NCI-H526 treated with DMSO at 0.1 percent for 48 hours (cell line): ENCODE measurements at places on chromosomes 6 and 20.

DNA sequence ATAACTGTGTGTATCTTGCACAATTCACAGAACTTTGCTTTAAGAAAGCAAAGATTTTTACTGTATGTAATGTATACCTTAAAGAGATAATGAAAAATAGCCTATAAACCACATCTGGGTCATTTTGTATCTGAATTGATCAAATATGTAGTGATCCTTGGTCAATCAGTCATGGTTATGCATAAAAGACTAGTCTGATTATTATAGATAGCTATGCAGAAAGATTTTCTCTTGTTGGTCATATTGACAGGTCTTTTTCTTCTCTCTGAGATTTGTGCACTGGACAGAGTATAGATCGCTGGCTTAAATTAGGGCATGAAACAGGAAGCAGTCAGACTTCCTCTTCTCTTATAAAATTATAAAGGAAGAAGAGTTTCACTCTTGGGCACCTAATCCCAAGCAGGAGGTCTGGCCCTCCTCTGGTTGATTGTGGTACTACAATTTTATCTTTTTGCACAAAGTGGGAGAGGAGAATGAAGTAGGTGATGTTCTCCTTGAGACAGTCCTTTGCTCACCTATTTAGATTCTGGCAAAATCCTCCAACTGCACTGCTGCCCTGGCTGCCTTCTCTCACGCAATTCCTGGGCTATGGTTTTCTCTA, 380.9 kb upstream of the RGS17 start:
- no peak for DNase-seq

DNA sequence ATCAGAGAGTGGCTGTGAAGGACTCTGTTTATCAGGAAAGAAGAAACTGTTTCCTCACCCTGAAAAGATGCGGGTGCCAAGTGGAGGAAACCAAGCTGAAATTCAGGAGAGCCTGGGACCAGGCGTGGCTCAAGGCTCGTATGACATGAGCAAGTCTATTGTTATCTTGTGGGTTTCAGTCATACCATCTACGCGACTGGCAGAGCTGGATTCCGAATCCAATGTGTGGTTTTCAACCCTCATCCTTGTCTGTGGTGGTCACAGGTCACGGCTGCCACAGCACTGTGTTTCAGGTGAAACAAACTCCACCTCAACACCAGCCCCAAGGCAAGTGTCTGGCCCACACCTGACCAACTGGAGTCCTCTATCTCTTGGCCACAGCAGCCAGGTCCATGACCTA, 9.1 kb downstream of the MC3R start:
- DNase-seq = no peak

DNA sequence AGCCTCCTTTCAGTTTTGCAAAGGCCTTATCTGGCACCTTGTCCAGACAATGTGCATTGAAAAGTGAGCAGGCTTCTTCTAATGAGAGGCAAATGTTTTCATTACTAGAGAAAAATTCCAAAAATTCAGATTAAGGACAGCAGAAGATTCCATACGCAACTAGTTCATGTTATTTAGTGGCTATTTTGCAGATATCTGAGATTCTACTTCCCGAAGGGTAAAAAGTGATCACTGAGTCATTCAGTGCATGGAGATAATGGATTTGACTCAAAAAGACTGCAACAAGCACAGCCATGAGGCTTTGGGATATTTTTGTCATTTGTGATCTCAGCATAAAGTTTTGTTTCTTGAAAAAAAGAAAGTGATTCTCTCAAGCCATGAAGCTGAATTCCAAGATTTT, 29.9 kb downstream of the METTL24 start:
- no peak for DNase-seq

GRCh38 chr20:14609328-14610221, 272.2 kb upstream of the FLRT3 start:
- DNase-seq = no peak

DNA sequence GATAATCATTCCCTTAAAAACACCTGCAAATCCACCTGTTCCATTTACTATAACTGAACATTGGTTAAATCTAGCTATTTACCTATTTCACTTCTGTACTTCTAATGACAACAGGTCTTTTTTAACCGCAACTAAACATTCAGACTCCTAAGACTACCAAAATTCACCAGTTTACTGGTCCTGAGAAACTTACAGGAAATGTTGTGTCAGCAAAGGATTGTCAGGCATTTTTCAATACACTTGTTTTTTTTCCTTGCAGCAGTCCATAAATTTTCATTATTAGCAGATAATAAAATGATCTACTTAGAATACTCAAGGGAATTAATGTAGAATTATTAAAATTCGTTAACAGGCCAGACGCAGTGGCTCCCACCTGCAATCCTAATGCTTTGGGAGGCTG, 5.3 kb downstream of the ZUP1 start:
- DNase-seq = no peak

GRCh38 chr6:75472885-75473284, 20.7 kb downstream of the FILIP1 start:
- no peak for DNase-seq

GRCh38 chr6:135880066-135880972, 28.8 kb downstream of the PDE7B start:
- no peak for DNase-seq

DNA sequence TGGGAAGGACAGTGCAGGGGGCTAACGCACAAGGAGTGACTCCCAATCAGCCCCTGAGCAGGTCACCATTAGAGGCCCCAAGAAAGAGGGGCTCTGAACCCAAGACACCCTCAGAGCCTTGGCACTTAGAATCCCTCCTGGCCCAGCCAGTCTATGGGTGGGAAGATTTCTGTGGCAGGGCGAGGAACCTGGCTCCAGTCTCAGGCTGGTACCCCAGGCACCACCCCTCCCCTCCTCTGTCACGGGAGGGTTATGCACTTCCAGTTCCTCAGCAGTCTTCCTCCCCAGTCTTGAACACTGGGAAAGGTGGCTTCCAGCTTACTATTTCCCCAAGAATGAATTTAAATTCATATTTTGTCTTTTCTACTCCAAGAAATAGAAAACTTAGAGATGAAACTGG, 27.6 kb upstream of the SSTR4 start:
- no peak for DNase-seq

GRCh38 chr6:148985499-148985898, 238.7 kb downstream of the UST start:
- no peak for DNase-seq

- DNase-seq = no peak
Measured at GRCh38 chr6:135833771-135834170, 17.7 kb upstream of the PDE7B start.

GRCh38 chr6:84035484-84035883, 1.9 kb downstream of the MRAP2 start:
- no peak for DNase-seq

DNA sequence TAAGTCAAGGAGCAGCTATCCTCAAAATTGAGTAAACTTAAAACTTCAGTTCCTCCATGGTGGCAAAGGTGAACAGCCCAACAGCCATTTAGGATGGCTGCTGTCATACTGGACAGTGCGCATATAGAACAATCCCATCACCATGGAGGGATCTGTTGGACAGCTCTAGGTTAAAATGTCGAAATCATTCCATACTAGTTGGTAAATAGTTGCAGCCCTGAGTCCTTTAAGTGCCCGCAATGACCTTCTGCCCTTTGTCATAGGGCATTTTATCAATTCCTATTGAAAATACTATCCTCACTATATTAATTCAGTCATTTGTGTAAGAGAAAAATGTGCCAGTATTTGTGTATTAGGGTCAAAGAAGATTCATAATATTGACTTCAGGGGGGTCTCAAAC, 8.9 kb upstream of the ARMH2 start:
- no peak for DNase-seq

DNA sequence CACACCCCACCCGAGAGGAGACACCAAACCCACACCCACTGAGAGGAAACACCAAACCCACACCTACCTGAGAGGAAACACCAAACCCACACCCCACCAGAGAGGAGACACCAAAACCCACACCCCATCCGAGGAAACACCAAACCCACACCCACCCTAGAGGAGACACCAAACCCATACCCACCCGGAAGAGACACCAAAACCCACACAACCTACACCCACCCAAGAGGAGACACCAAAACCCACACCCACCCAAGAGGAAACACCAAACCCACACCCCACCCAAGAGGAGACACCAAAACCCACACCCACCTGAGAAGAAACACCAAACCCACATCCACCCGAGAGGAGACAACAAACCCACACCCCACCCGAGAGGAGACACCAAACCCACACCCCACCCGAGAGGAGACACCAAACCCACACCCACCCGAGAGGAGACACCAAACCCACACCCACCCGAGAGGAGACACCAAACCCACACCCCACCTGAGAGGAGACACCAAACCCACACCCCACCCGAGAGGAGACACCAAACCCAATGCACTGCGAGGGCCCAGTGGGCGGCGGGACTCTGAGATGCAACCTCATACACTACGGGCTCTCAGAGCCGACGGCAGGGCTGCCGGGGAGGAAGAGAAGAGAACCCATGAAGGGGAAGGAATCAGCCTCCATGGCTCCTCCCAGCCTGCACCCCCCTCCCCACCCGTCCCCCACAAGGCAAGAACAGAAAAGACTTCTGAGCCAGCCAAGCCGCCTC, 83.3 kb downstream of the TAF4 start:
- DNase-seq = no peak

- no peak for DNase-seq
Measured at GRCh38 chr6:20370393-20370792, 31.3 kb upstream of the E2F3 start.

DNA sequence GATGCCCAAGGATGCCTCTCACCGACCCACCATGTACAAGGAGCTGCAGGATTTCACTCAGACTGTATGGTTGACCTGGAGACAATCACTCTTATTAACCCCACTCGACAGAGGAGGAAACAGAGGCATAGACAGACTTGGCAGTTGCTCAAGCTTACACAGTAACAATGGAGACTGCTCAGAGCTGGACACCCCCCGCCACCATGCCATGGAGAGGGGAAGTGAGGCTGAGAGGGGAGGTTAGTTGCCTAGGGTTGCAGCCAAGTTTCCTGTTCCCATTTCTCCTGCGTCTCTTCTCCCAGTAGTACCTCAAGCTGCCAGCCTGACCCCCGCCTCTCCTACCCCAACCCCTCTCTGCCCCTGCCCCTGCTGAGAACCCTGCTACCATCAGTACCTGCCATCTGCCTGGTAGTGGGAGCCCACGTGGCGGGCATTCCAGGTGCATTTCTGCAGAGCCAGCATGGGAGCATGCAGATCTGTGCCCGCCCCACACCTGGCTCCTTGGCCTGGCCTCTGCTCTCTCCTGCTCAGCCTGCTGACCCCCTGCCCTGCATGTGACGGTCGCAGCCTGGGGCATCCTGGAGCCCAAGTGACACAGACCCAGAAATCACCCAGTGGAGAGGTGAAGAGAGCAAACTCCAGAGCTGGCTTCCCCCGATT, 157.7 kb downstream of the PREX1 start:
- DNase-seq = no peak

DNA sequence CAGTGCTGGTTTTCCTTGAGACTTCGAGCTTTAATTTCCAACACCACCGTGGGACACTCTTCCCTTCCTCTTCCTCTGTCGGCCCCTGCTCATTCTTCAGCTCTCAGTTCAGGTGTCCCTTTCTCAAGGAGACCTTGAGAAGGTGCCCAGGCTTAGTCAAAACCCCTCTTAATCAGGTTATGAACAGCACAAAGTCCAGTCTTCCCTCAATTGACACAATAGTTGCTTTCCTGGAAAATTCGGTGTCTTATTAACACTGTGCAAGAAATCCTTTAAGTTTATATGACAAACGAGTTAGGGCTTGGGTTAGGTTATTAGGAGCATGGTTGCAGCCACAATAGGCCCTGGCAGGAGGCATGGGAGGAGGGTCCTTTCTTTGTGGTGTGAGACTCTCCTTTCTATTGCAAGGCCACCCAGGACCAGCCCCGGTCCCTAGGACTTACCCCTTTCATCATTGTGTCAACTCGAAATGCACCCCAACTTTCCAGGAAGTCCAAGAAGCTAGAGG, 1.5 kb upstream of the NSFL1C start:
- DNase-seq = no peak

- no peak for DNase-seq
Measured at GRCh38 chr20:32163951-32164350, 43.6 kb downstream of the PLAGL2 start.
